ENCODE measurements at places on chromosomes 16 and 17.
A peak's percentile ranks its signal among the peaks of the same experiment; 100 is the strongest.

DNA sequence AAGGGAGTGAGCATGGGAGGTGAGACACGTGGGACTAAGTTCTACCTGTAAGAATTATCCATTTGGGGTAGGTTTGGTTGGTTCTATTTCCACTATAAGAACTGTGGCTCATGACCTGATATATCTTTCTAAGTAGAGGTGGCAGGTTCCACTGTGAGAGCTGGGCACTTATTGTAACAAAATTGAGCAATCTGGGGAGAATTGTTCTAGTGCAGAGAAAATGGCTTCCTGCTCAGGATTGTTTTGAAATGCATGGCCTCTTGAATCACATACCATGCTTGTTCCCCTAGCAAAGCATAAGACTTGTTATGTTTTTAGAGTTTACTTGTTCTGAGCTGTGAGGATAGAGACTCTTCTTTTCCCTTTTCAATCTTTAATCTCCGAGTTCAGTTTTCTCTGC, 125.9 kb downstream of the MAP2K6 start:
- DNase-seq, result no peak

GRCh38 chr16:51931653-51932052, 615.3 kb downstream of the TOX3 start:
- no peak for DNase-seq

GRCh38 chr17:59372138-59372751, 40.8 kb downstream of the YPEL2 start:
- peak; percentile 67 for DNase-seq

- DNase-seq, result no peak
Measured at GRCh38 chr17:34356194-34356593, at the start of gene CCL13. CCL13 (plus strand) TSS chr17:34356480; CDS start chr17:34356527, 47 bp downstream.

DNA sequence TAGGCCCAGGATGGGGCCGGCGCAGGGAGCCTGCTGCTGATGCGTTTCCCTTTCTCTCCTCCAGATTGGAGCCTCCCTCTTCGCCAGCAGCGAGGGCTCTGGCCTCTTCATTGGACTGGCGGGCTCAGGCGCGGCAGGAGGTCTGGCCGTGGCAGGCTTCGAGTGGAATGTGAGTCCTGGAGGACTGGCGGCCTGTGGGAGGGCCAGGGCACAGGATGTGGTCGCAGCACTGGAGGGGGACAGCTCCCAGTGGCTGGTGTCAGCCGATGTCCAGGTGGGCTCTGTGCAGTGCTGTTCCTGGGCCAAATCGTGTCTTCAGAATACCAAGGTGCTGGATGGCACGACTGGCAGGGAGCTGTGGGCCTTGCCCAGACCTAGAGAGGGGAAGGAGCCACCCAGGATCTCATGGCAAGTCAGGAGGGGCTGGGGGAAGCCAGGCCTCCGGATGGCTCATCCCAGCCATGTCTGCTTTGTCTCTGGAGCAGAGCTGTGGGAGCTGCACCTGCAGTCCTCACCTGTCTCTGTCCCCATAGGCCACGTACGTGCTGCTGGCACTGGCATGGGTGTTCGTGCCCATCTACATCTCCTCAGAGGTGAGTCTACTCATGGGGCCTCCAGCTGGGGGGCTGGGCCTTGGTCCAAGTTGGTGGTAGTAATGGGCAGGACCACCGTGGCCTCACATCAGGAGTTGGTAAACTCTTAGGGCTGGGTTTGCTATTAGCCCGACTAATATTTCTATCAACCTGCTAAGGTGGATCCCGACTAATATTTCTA, 7.3 kb downstream of the SLC5A10 start:
- no peak for DNase-seq

DNA sequence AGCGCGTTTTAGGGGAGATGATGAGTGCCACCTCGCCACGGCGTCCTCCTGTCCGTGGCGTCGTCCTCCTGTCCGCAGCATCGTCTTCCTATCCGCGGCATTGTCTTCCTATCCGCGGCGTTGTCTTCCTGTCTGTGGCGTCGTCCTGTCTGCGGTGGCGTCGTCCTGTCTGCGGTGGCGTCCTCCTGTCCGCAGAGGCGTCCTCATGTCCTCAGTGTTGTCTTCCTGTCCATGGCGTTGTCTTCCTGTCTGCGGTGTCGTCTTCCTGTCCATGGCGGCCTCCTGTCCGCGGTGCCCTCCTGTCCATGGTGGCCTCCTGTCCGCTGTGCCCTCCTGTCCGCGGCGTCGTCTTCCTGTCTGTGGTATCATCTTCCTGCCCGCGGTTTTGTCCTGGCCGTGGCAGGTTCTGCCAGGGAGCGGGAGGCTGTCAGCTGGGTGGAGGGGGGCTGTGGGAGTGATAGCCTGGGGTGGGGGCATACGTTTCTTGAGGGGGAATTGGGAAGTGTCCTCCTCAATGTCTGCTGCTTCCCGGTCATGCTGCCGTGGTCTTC, 30.9 kb downstream of the TBCD start:
- no peak for DNase-seq

GRCh38 chr17:17595755-17596154, 4.2 kb upstream of the PEMT start:
- no peak for DNase-seq

DNA sequence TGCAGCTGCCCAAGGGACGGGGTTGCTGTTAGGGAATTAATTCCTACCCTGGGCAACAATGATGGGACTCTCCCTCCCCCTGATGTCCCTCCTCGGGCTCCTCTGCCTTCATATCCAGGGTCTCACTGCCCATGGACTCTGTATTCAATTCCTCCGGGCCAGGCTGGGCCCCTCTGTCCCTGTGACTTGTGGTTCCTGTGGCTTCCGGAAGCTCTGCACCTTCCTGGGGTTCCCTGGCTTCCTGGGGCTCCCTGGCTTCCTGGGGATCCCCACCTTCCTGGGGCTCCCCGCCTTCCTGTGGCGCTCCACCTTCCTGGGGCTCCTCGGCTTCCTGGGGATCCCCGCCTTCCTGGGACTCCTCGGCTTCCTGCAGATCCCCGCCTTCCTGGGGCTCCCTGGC, 35.2 kb downstream of the SRL start:
- no peak for DNase-seq

DNA sequence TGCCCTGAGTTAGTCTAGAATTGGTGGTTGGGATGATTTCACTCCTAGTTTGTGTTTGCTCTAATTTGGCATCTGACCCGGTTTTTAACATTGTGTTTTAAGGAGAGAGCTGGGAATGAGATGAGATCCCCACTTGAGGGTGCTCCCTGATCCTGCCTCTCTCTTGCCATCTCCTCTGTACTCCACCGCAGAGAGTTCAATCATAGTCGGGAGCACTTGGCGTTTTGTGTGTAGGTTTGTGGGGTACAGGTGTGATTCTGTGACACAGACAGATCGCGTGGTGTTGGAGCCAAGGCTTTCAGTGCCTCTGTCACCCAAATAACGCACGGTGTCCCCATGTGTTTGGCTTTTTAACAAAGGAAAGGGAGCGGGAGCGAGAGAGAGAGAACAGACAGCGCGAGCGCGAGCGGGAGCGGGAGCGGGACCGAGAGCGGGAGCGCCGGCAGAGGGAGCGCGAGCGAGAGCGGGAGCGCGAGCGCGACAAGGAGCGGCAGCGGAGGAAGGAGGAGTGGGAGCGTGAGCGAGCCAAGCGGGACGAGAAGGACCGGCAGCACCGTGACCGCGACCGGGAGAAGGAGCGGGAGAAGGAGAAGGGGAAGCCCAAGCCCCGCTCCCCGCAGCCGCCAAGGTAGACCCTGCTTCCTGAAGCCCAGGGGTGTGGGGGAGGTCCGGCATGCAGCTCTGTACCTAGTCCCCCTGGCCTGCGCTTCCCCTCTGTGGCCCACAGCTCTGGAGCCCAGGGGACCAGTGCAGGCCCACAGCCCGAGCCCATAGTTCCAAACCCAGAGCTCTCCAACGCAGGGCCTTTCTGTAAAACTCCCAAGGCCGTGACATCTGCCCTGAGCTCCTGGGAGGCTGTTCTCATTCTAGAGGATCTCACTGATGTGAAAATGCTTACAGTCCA, 27.2 kb upstream of the IL17C start:
- no peak for DNase-seq

- DNase-seq, result no peak
Measured at GRCh38 chr16:22618842-22619241, 108.2 kb downstream of the NPIPB5 start.

- DNase-seq, result no peak
Measured at GRCh38 chr16:10671729-10672128, 23.0 kb downstream of the TEKT5 start.

- DNase-seq, result no peak
Measured at GRCh38 chr16:22232277-22233036, 26.4 kb downstream of the EEF2K start.

- no peak for DNase-seq
Measured at GRCh38 chr17:50097455-50097854, 2.3 kb downstream of the PDK2 start.

- DNase-seq, result no peak
Measured at GRCh38 chr16:22665803-22666202, 148.2 kb upstream of the HS3ST2 start.

GRCh38 chr17:3799181-3799945, 1.6 kb downstream of the ITGAE start:
- no peak for DNase-seq

DNA sequence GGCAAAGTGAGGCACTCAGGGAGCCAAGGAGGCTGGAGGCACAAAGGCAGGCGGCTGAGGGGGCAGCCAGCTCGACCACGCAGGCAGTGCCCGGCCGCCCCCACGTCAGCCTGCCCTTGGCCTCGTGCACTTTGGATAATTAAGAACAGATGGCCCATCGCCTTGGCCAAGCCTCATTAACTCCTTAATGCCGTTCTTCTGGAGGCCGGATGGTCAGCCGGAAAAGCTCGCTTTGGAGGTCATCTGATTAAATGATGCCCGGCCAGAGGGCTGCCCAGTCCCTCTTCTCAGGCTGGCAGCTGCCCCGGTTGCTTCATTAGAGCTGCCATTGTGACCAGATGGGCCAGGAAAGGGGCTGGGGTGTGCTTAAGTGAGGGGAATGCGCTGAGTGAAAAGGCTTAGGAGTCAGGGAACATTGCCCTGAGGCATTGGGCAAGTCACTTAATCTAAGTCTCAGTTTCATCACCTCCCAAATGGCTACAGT, 364.0 kb downstream of the NPIPA8 start:
- DNase-seq, result no peak

DNA sequence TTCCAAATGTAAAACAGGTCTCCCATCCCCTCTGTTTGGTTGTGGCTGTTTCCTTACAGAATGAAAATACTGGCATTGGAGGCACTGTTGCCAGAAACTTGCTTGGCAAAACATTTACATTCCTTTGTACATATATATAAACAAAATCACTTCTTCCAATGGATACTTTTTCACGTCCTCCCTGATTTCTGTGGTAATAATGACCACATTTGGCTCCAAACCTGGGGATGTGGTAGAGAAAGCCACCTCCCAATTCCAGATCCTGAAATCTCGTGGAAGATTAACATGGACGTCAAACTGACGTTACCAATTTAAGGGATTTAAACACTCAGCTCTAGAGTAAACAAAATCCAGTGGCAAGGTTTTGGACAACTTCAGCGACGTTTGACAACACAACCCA, 370.8 kb upstream of the ZFHX3 start:
- DNase-seq, result no peak

GRCh38 chr17:5045496-5045895, 10.3 kb upstream of the SLC52A1 start:
- DNase-seq, result no peak

- no peak for DNase-seq
Measured at GRCh38 chr17:66347661-66348514, 45.5 kb downstream of the PRKCA start.

DNA sequence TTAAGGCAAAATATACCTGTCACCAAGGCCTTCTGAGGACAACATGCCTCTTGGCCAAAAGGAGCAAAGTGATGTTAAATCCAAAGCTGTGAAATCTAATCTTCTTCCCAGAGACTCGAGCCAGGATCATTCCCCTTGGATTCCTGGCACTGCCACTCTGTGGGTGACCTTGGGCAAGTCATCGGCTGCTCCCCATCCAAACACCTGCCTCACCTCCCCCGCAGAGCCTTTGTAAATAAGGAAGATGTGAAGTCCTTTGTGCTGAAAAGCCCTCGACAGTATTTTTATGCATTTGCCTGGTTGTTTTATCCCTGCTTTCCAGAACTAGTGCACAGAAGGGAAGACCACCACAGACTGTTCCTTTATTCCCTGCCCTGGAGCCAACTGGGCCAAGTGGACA, 5.4 kb upstream of the CEP295NL start:
- no peak for DNase-seq

GRCh38 chr17:63647065-63647725, 25.0 kb downstream of the MAP3K3 start:
- DNase-seq, result peak; percentile 14

- no peak for DNase-seq
Measured at GRCh38 chr16:23119570-23119969, 29.7 kb downstream of the USP31 start.

DNA sequence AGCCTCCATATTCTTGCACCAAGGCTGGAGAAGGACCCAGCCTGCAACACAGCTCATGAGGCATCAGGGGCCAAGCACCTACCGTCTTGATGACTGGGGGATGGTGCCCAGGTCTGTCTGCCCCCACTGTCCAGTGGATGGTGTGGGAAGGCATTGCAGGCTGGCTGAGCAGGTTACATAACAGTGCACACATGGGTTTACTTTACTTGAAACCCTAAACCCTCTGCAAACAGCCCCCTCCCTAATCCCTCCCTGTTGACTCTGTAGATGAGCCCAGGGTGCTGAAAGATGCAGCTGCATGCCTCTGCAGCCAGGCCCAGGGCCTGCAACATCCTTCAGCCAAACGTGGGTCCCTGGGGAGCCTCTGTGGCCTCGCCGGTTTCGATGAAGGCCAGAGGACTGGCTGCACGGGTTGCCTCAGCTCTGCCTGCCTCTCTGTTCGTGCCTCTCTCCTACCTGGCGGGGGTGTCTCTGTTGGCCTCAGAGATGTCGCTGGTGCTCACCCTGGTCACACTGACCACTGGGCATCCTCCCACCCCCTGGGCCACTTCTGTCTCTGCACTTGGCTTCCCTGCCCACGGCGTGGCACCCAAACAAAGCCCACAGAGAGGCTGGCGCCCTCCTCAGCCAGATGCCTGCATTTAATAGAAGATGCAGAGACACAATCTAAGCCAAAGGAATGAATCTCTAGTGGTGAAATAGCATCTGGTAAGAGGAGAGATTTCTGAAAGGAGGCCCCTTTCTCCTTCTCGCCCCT, 95.1 kb downstream of the METRNL start:
- DNase-seq, result peak; percentile 47

DNA sequence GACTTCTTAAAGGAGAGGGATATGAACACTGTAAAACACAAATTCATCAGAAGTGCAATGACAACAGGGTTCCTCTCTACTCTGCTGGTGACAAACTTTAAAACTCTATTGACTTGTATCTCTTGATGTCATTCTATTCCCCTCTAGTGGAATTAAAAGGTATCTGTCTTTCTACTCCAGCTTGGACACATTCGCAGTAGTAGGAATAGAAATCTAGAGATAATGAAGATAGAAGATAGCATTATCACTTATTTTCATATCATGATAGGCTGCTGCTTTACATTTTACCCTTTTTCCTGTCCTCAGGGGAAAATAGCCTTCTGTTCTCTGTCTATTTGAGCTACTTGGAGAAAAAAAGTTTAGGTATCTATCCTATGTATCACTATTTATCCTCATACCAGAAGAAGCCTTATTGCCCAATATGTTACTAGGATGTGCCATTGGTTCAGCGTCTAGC, 209.6 kb upstream of the CACNG5 start:
- DNase-seq, result peak; percentile 32
